ENCODE measurements at places on chromosomes 5 and 9.

- DNase-seq: peak; percentile 36
Observed at GRCh38 chr9:116697362-116697761, 10.3 kb downstream of the TRIM32 start.

DNA sequence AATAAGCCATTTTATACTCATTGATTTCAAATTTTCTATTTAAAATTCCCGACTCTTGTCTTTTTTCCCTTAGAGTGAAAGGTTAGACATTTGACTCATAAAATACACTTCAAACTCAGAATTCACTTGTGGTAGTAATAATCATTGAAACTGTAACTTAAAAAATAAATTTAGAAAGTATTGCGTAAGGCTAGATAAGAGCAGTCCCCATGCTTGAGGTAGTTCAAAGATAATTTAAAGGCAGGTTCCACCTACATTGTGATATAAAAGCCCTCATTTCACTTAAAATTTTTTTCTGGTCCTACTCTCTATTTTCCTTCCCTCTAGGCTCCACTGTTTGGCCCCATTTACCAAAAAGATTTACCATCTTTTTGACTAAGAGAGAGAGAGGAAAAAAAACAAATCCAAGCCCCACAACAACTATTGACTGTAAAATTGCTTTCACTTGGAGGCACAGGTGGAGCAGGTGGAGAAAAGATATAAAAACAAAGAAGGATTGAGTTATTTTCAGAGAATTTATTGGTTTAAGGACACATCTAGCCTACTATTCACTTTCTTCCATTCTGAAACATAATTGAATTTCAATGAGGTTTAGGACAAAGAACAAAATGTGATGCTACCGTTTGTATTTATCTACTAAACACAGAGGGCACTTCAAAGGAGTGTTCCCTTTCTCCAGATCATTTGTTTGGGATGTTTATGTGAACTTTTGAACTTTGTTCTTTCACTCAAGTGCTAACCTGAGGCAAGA lies 61.0 kb downstream of the FBXO4 start:
- no peak for DNase-seq

- DNase-seq: no peak
Observed at GRCh38 chr5:82476155-82476554, 198.0 kb upstream of the RPS23 start.

DNA sequence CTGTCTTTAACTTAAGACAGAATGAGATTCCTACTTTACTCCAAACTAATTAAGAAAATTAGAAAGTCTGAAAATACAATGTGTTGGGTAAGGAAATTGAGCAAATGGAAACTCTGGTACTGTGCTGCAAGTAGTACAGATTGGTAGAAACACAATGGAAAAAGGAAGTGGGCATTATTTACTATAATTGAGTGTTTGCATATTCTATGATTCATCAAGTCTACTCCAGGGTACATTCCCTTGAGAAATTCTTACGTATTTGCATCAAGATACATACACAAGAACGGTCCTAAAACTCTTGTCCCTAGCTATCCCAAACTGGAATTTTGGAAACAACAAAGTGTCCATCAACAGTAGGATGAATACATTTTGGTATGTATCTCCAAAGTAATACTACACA lies 123.5 kb upstream of the TARS1 start:
- no peak for DNase-seq

- no peak for DNase-seq
Observed at GRCh38 chr9:69145144-69145715, 28.8 kb upstream of the TJP2 start.

DNA sequence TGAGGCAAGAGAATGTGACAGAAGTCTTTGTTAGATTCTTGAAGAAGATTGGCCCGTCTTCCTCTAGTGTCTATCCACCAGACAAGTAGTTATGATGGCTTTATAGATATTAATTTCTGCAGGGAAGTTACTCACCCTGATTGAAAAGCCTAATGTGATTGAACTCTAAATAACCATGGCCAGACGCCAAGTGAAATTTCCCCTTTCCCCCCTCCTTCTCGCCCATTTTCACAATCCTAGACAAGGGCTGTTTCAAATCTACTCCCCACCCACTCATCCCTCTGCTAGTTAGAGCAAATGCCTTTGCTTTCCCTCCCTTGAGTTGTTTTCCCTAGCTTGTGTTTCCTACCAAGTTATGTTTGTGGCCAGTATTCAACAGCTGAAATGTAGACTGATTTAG lies 182.5 kb downstream of the TMEM167A start:
- no peak for DNase-seq

- peak; percentile 19 for DNase-seq
Observed at GRCh38 chr5:153660919-153661318, 170.4 kb downstream of the GRIA1 start.

DNA sequence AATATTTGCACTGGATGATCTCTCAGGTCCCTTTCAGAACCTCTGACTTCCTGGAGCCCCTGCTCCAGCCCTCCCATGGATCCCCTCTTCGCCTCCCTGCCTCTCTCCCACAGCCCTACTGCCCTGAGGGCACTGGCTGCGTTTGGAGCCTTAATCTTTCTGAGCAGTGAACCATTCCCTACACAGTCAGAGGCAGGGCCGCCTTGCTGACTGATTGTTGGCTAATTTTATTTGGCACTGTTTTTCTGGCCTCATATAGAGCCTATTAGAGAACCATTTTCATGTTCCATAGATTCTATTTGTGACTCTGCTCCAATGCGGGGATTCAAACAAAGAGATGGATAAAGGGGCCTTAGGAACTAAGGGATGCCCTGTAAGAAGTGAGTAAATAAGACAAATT lies 91.1 kb downstream of the BRINP1 start:
- no peak for DNase-seq

DNA sequence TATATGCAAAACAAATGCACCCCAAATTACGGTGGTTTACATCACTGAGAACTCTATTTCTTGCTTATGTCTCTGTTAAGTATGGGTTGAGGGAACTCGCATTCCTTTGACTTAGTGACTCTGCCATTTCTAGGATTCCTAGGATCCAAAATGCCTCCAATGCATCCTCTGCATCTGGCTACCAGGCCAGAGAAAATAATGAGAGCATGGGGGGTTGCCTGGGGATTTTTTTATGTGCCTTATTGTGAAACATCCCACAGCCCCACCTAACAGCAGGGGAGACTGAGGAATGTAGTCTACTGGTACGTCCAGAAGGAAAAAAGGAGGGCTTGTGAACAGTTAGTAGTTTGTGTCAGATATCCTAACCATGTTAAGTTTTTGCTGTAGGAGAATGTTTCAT lies 466.0 kb upstream of the ARRDC3 start:
- no peak for DNase-seq

- peak; percentile 3 for DNase-seq
Observed at GRCh38 chr5:105752801-105753200, 1917.9 kb downstream of the EFNA5 start.

DNA sequence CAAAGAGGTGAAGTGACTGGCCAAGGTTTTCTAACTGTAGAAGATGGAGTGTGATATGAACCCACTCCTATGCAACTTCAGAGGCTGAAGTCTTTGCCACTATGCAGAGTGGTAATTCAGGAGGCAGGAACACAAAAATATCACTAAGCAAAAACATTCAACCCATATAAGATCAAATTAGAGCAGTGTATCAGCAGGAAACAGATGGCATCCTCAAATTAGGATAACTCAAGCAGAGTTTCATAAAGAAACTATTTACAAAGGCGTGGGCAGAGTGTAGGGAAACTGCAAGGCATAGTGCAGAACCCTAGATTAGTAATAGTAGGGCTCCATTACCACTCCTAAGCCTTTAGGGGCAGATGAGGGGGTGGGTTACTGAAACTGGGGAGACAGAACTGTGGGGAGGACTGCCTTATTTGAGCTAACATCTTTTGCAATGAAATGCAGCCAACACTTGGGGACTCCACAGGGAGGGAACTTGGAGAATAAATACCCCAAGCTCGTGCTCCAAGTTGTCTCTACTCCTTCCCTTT lies 72.2 kb downstream of the PTTG1 start:
- DNase-seq: no peak

- DNase-seq: peak; percentile 31
Observed at GRCh38 chr5:87650284-87650683, 237.6 kb upstream of the CCNH start.

GRCh38 chr5:147949711-147950573 lies 43.6 kb upstream of the C5orf46 start:
- peak; percentile 65 for DNase-seq

- DNase-seq: no peak
Observed at GRCh38 chr9:137430723-137431415, 7.7 kb downstream of the NOXA1 start.

DNA sequence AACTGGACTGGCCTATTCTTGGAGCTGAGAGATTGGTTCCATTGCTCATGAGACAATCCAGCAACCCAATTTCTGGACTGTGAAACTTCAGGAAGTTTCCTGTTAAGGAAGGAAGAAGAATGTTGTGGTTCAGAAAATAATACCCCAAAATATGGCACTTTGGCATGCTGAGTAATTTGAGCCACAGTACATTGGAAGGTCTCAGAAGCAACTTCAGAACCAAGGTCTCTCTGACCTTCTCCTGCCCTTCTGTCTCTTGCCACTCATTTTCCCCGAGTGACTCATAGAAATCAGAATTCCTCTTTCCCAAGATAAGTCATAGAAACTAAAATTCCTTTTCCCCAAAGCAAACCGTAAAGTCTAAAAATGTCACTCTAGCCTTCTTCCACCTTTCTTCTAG lies 1366.1 kb downstream of the PTPRD start:
- peak; percentile 32 for DNase-seq

GRCh38 chr5:20368571-20369517 lies 380.8 kb upstream of the CDH18 start:
- no peak for DNase-seq

DNA sequence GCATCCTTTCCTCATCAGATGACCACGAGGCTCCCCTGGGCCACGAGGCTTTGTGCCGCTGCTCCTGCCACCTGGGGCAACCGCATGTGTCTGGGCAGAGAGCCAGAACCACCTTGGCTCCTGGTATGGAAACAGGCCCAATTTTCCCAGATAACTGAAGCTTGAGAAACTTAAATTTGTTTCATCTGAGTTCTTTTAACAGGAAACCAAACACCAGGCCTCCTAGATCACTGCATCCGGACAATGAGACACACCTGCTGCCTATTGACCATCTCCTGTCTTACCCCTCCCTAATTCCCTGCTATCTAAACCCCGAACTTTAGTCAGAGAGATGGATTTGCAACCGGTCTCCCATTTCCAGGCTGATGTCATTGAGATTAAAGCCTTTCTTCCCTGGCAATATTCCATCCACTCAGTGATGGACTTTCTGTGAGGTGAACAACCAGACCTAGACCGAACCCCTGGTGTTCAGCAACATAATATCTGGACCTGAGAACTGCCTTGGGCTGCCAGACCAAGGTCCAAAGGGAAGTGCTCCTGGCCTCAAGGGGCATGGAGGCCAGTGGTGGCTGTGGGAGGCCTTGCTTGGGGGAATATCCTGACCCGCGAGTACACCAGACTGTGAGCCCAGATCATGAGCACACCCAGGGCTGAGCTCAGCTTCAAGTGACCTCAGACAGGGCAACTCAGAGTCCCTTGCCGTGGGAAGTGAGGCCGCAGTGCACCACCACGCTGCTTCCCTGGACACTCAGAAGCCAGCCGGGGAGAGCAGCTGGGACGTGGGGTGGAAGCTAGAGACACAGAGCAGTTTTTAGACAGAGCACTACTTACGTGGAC lies 199.7 kb downstream of the HSPA4 start:
- DNase-seq: peak; percentile 33

- DNase-seq: peak; percentile 76
Observed at GRCh38 chr9:33430942-33431341, 16.5 kb downstream of the AQP3 start.

GRCh38 chr9:86807367-86807976 lies 139.8 kb downstream of the GAS1 start:
- DNase-seq: no peak

DNA sequence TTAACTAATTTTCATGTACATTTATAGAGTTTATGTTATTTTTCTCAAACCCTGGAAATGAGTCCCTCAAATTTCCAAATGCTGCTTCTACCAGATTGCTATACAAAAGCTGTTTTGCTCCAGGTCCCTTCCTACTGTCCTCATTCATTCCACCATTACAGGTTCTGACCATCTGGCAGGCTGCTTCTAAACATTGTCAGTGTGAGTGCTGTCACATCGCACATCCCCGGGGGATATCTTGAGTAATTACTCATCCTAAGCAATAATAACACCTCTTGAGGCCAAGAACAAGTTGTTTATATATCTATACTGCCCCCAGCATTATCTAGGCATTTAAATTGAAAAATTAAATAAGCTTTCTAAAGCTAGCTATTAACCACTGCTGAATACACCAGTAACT lies 1675.3 kb upstream of the CDH6 start:
- no peak for DNase-seq

DNA sequence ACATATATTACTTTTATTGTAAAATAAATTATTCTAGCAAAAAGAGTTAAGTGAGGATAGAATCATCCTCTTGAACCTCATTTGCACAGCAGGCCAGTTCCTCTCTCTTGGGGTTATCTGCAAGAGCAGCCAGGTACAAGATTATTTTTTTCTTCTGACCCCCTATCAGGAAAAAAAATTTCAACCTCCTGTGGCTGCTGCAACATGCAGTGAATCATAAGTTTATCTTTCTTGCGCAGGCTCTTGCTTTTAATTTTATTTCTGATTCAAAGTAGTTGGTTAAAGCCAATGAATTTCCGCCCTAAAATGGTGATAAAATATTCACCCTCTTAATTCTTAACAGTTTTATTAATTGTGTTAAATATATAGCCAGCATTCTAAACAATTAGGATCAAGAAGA lies 69.7 kb upstream of the PPP3R2 start:
- DNase-seq: no peak

DNA sequence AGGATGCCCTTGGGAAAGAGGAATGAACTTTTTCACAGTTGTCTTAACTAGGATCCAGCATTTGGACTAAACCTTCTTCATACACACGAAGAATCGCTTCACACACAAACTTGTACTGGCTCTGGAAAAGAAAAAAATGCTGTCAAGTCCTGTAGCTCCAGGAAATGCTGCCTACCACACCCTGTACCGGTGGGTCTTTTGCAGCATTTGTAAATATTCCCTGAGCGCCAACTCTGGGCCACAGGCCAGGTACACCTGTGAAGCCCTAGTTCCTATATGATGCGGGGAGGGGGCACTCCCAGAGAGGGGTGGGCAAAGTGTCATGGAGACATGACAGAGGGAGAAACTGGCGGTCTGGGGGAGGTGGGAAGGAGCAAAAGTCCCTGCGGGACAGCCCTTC lies 58.7 kb upstream of the EPB41L4B start:
- no peak for DNase-seq

GRCh38 chr9:103919605-103920209 lies 174.4 kb upstream of the SMC2 start:
- DNase-seq: no peak
